Islet precursor cell (in vitro differentiated cells): ENCODE measurements at places on chromosomes 11 and 22.

DNA sequence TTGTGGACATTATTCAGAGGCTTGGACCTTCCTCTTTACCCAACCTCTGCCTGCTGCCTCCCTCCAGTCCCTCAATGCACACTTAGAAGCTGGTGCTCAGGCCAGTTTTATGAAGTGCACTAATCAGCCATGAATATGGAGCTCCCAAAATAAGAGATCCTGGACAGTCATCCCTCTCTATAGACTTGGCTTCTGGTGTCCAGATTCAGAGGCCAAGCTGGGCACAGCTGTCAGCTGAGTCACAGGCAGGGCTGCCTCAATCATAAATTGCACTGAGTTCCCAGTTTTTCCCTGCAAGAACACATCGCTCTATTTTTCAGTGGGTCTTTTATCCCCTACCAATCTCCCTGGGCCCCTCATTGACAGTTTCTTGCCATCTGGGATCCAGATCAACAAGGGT lies 161.7 kb upstream of the CADM1 start:
- no peak for DNase-seq

DNA sequence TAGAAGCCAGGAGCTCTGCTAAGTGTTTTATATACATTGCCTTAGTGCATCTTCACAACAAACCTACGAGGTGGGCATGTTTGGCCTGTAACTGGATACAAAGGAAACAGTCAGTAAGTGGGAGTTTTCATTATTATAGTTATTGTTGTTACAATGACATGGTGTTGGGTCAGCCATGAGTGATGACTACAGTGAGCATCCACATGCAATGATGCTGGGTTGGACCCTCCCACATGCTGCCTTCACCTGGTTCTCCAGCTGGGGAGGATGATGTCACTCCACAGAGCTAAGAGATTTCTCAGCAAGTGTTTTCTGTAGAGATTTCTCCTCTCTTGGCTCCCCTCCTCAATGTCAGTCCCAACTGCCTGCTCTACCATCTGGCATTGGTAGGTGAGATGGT lies 59.3 kb downstream of the EHF start:
- no peak for DNase-seq

DNA sequence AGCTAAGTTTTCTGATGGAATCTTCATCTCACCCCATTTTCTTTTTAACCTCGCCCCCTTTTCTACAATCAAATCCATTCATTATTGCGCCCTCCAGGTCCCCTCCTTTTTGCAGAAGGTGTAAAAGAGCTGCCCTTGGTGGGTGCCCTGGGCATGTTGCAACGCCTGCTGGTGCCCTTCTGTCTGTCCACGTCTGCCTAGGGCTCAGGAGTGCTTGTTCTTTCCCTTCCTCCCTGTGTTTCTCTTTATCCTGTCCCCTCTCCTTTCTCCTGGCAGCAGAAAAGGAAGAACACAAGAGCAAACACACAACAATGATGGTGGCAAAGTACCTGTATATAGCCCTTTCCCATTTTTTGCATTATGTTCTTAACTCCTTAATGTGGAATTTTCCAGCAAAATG lies 6.2 kb upstream of the TLCD5 start:
- DNase-seq, result no peak

DNA sequence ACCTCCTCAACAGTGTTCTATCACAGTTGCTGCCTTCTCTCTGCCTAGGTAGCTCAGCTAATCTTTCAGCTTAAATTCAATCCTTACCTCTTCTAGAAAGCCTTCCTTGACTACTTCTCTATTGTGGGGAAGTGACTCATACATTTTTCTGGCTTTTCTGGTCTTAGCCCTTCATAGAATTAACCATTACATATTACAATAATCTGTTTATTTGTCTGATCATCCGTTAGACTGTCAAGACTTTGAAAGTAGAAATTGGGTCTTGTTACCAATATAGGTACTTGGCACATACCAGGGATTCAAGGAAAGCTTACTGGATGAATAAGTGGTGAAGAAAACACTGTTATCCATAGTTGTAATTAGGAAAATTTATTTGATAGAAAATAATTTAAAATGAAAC lies 89.6 kb downstream of the FANCF start:
- DNase-seq, result no peak
